Activated naive CD4-positive, alpha-beta T cell treated with anti-CD3 and anti-CD28 coated beads, Interleukin-2, amount 10 ng/mL, durations not matched to agents 5 hours and 36 hours (primary cell): ENCODE measurements at places on chromosomes 11 and 22. TPM values are rescaled to one million over a fixed set of nuclear protein-coding genes. Genes with fewer than 3 reads are reported as not detected.

The DLG2 gene
- total RNA-seq, result 0.78 TPM

The XKR3 gene
- not detected for total RNA-seq

The SHANK3 gene
- not detected for total RNA-seq

The FDXACB1 gene
- total RNA-seq, result 3.8 TPM
